ENCODE measurements at places on chromosomes 5 and 9. TPM values are rescaled to one million over a fixed set of nuclear protein-coding genes. Genes with fewer than 3 reads are reported as not detected.
A peak's percentile ranks its signal among the peaks of the same experiment; 100 is the strongest.

PHF24 gene
- total RNA-seq: not detected

NPR3 gene
- 2.8 TPM for total RNA-seq

- peak; percentile 84 for DNase-seq
These were observed 204.8 kb downstream of the HCN1 start for GRCh38 chr5:45491368-45491767.

- DNase-seq: no peak
These were observed 10.5 kb downstream of the IRF1 start for GRCh38 chr5:132480042-132480441.

GRCh38 chr5:94314460-94315131, 303.8 kb downstream of the KIAA0825 start:
- DNase-seq: no peak
